ENCODE measurements at places on chromosomes 1 and 21.

DNA sequence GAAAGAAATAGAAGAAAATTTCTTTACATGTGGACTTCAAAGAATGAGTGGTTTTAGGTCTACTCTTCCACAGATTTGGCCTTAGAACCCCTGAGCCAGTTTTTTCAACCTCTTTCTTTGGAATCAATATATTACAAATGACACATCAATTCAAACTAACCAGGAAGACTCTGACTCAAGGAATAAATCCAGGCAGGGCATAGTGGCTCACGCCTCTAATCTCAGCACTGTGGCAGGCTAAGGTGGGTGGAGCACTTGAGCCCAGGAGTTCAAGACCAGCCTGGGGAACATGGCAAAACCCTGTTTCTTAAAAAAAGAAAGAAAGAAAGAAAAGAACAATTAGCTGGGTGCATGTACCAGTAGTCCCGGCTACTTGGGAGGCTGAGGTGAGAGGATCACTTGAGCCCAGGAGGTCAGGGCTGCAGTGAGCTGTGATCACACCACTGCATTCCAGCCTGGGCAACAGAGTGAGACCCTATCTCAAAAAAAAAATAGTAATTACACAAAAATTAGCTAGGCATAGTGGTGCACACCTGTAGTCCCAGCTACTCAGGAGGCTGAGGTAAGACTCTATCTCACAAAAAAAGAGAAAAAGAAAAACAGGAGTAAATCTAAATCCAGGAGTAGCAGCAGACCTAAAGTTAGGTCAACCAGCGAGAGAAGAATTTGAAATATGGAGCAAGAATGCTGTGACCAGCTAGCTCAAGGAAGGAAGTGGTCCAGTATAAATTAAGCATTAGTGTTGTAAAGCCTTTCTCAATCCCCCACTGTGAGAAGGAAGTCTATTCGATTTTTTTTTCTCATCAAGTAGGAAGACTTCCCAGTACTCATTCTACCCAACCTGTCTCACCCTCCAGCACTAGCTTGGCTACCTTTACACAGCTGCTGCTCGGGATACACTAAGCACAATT, 1.9 kb downstream of the SORT1 start:
- DNase-seq = peak; percentile 64

DNA sequence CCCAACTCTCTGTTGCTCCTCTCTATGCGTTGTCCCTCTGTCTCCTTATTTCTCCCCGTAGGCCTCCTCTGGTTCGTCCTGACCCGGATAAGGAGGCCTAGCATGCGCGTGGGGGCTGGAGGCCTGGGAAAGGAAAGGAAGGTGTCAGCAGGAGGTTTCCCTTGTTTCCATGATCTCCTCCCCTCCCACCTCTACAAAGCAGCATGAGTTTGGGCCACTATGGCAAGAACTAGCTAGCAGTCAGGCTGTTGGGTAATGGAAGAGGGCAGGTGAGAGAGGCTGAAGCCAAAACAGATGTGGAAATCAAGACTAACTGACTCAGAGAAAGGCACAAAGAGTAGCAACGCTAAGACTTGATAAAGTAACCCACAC, 687 bp upstream of the SEMA6C start:
- DNase-seq = no peak

GRCh38 chr21:43354026-43354420, 72.9 kb downstream of the SIK1 start:
- no peak for DNase-seq

DNA sequence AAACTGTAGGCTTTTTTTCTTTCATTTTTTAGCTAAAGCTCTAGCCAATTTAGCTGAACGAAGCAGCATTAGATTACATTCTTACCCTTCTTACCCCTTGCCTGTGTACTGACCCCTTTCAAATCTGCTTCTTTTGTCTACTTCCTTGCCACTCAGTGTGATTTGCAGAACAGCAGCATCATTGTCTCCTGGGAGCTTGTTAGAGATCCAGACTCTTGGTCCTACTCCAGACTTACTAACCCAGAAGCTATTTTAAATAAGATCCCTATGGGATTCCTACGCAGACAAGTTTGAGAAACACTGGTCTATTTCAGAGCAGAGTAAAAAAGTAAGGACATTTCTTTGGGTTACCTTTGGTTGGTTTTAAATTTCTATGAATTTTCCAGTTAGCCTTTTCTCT, 13.8 kb downstream of the LRRC39 start:
- no peak for DNase-seq

GRCh38 chr1:109610609-109611307, 8.7 kb downstream of the GNAT2 start:
- no peak for DNase-seq

DNA sequence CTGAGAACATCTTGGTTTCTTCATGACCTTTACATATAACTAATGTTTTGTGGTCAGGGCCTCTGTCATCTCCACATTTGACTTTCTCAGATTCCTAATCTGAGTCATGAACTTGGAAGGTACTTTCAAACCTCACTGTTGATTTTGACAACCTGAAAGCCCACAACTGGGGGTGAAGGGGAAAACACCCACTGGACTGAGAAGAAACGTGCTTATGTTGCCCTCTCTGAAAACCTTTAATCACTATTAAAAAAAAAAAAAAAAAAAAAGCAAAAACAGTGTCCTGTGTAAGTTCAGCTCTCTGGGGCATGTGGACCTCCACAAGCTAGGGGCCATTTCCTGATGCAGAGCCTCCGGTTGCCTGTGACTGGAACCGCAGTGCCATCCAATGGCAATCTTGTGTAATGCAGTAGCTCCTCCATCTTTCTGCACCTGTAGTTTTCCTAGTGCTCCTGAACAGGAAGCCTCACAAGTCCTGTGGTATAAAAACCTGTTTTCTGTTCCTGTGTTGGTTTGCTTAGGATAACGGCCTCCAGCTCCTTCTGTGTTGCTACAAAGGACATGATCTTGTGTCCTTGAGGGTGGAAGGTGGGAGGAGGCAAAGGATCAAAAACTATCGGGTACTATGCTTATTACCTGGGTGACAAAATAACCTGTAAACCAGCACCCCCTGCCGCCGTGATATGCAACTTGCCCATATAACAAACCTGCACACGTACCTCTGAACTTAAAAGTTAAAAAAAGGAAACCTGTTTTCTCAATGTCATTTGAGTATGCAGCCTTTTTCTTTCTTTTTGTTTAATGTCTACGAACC, 124.5 kb downstream of the ZNF648 start:
- DNase-seq = peak; percentile 18

DNA sequence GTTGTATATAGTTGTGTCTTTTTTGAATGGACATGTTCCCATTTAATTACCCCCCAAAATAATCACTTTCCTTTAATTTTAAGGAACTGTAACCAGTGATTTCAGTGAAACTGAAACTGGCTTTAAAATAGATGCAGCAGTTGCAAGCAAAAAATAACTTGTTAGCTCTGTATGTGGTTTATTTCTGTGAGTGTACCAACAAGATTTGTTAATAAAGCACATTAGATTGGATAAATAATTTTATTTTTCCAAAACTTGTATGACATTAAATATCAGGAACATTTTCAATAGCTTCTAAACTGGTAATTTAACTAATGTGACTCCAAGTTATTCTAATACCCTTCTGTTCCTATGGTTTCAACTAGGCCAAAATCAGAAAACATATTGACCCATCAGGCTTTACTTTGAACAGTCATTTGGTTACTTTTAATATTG, 184.3 kb upstream of the CACYBP start:
- peak; percentile 42 for DNase-seq

- DNase-seq = no peak
Observed at GRCh38 chr1:151222130-151222529, 23.8 kb downstream of the PIP5K1A start.

Data from suppressor macrophage treated with lipopolysaccharide for 4 hours (primary cell).